ACHN (cell line): ENCODE measurements at places on chromosomes 12 and 14.

DNA sequence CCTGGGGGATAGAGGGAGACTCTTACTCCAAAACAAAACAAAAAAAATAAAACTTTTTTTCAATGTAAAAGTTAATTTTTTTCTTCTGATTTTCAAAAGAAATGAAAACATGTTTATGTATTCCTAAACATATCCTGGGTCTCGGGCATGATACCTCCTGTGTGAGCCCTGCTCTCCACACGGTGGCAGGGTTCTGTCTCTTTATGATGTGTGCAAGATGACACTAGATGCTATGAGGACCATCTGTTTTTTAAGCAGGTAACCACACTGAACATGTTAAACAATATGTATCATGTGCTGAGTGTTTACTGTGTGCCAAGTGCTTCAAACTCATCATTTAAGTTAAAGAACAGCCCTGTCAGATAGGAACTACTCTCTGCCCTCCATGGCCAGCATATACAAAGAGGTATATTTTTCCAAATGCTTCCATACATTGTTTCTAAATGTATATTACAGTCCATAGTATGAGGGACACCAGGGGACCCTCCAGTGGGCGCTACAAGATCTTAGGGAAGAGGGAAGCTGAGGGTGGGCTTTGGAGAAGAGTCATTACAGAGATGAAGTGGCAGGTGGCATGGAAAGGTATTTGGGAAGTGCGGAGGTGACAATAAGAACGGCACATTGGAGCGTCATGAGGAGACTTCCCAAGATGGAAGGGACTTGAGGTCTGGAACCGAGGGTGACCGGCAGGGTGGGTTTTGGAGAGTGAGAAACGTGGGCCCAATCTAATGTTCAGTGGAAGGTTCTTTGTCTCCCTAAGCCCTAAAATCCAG lies 28.5 kb downstream of the FOS start:
- DNase-seq: no peak

DNA sequence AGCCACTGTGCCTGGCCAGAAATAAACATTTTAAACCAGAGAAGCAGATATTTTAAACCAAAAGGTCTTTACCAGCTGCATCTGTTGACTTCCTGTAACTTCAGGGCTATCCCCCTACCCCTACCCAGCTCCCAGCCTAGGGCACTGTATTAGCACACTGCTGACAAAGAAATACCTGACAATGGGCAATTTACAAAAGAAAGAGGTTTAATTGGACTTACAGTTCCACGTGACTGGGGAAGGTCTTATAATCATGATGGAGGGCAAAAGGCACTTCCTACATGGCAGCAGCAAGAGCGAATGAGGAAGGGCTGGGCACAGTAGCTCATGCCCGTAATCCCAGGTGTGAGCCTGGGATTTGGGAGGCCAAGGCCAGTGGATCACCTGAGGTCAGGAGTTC lies 26.0 kb downstream of the GEMIN2 start:
- DNase-seq: no peak

GRCh38 chr12:78236264-78236663 lies 405.6 kb downstream of the NAV3 start:
- DNase-seq: no peak

GRCh38 chr14:88300817-88301216 lies 22.3 kb downstream of the KCNK10 start:
- DNase-seq: no peak
